ENCODE measurements at places on chromosomes 5 and 9.

- DNase-seq: no peak
Measured at GRCh38 chr5:108747774-108748400, at the start of gene FER. FER (plus strand) TSS chr5:108747897; CDS start chr5:108798183, 50,286 bp downstream.

- DNase-seq: peak; percentile 92
Measured at GRCh38 chr5:115414406-115415142, 118.1 kb upstream of the CCDC112 start.

DNA sequence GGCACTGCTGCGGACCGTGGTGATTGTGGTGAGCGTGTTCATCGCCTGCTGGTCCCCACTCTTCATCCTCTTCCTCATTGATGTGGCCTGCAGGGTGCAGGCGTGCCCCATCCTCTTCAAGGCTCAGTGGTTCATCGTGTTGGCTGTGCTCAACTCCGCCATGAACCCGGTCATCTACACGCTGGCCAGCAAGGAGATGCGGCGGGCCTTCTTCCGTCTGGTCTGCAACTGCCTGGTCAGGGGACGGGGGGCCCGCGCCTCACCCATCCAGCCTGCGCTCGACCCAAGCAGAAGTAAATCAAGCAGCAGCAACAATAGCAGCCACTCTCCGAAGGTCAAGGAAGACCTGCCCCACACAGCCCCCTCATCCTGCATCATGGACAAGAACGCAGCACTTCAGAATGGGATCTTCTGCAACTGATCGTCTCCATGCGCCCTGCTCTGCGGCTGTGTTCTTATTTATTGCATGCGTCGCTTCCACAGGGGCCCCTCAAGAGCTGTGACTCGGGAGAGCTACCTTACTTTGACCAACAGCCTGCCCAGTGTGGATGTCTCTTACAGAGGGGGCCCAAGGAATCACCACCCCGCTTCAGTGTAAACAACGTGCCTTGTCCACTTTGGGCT lies 10.8 kb downstream of the S1PR3 start:
- DNase-seq: no peak

- DNase-seq: no peak
Measured at GRCh38 chr9:91786132-91786896, 163.7 kb downstream of the ROR2 start.

- no peak for DNase-seq
Measured at GRCh38 chr5:158875272-158875679, 224.4 kb downstream of the EBF1 start.

- DNase-seq: no peak
Measured at GRCh38 chr9:68530618-68531017, 10.1 kb downstream of the TMEM252 start.

GRCh38 chr5:91224456-91224855 lies 158.7 kb downstream of the ARRDC3 start:
- no peak for DNase-seq

GRCh38 chr9:137301081-137301947 lies 757 bp downstream of the NRARP start:
- DNase-seq: no peak

DNA sequence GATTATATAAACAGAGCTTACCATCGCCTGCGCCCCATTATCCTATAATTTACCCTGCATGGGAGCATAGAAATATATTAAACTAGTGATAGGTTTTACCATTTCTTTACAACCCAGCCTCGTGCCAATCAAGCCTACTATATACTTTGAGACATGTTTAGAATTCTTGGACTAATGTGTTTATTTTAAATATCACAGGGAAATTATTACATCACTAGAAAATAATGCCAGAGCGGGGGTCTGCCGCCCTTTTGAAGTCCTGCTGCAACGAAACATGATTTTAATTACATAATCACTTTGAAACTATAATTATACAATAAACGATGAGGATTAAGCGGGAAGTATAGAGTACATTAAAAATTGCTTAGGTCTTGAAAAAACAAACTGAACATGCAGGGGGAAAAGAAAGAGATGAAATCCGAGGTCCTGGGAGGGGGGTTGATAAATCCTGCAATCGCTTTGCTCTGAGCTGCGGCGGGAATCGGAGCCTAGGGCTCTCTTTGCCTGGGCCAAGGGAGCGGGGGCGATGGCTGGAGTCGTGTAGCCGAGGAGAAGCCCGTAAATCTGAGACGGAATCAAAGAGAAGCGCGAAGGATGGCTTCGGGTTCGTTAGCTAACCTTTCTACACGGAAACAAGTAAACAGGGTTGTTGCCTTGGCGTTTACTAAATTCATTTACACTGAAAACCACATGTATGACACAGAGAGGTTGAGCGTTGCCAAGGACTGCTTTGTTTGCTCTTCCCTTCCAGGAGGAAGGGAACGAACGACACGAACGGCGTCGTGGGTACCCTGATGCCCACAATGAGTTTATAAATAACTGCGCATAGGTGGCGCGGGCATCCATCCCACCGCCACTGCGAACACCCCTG lies 127.6 kb downstream of the TMEM174 start:
- DNase-seq: no peak

DNA sequence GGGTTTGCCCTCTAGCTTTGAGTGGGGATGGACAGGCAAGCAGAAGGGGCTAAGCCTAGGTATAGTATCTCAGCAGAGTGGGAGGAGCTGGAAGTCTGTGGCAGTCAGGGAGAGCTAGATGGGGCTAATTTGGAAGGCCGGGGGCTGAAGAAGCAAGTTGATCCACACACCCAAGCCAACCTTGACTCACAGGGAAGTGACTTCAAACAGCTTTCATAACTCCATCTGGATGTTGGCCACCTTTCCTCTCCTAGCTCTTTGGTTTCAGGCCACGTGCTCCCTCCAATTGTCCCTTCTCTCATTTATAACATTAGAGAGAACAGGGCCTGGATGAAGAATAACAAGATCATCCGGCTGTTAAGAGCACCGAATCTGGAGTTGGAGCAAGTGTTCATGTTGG lies 36.8 kb downstream of the EGR1 start:
- DNase-seq: no peak

GRCh38 chr5:146048994-146049703 lies 56.2 kb downstream of the PLAC8L1 start:
- peak; percentile 10 for DNase-seq

- DNase-seq: no peak
Measured at GRCh38 chr9:28938981-28939380, 1365.7 kb upstream of the C9orf72 start.

GRCh38 chr9:23382418-23382817 lies 443.6 kb downstream of the ELAVL2 start:
- DNase-seq: no peak

DNA sequence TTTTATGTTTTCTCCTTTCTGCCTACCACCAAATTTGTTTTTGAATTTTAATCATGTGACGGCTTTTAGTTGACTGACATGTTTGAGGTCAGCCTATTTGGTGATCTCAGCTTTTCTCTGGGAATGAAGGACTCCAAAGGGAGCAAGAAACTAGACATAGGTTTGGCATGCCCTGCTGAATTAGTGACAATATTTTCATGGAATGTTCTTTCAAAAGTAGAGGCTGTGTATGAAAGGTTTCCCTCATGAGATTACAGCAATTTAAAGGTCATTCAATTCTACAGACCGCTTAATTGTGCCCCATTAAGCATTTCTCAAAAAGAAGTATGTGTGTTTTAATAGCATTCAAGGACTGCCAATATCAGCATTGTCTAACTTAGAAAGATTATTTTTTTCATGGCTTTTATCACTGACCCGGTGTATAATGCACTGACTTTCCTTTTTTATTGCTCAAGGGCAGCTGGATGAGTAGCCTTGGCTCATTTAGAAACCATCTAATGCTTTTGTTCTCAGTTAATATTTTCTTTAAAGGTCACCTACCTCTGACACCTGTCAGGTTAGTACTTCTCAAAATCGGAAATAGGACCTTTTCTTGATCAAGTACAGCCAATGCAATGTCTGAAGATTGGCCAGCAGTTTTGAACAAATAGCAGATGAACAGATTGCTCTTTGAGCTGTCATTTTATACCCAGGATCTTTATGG lies 8.1 kb upstream of the MLLT3 start:
- no peak for DNase-seq

- DNase-seq: no peak
Measured at GRCh38 chr9:95268681-95269080, 48.8 kb downstream of the FANCC start.

- no peak for DNase-seq
Measured at GRCh38 chr9:104970271-104970987, 42.5 kb upstream of the ABCA1 start.

GRCh38 chr9:137376386-137376785 lies 46.6 kb downstream of the EXD3 start:
- no peak for DNase-seq

GRCh38 chr5:116709082-116709481 lies 134.5 kb upstream of the SEMA6A start:
- no peak for DNase-seq

GRCh38 chr9:132517815-132518550 lies 64.4 kb upstream of the BARHL1 start:
- no peak for DNase-seq

GRCh38 chr9:76158713-76159112 lies 235.5 kb downstream of the RFK start:
- DNase-seq: no peak

DNA sequence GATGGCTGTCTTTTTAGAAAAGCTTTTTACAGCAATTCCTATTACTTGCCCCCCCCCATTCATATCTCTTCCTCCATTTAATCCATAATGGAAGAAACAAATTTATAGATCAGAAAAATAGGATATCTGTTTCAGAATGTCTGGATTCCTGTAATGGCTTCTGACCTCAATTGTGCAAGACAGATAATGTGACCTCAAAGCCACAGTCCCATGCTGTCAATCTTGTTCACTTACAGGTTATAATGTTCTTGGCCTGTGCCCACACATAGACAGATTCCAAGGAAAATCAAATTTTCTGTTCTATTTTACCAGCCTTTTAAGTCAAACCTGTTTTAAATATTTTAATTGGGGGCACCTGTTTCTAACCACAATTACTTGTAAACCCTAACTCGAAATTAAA lies 143.4 kb downstream of the ENTREP1 start:
- DNase-seq: no peak

DNA sequence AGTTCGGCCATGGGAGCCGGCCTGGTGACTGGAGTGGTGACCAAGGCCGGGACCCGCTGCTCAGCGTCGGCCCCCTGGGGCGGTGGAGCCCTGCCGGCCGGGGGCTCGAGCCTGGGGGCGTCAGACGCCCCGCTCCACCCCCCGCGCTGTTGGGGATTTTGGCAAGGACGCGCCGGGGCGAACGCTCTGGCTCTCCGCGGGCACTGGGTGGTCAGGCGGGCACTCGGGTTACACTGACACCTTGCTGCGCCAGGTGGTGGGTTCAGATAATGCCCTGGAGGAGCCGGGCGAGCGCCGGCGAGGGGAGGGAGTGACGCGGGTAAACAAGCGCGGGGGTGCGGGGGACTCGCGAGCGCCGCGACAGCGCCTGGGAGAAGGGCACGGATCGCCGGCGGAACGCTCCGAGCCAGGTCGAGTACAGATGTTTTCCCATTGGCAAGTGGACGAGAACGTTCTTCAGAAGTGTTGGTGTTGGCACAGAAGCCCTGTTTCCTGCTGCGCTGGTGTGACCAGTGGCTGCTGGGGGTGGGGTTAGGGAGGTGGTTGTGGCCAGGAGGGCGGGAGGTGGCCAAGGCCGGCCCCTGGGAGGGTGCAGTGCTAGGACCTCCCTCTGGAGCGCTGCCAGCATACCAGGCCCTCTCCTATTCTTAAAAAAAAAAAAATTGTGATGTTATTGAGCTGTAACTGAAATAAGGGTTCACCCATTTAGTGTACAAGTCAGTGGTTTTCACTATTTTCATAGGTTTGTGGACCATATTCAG lies 773 bp downstream of the SQSTM1 start:
- peak; percentile 60 for DNase-seq

DNA sequence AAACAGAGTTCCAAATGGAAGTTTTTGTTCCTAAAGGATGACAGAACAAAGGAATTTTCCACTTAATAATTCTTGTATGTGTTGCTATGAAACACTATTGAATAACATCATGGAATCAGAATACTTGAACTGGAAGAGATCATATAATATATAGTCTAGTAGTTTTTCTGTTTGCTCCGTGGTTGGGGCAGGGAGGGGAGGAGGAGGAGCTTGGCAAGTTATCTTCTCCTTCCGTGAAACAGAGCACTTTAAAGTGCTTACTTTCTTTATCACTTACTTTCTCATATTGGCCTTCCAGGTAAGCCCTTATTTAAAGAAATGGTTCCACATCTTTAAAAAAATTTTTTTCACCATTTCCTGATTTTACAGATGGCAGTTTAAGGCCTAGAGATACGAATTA lies 165.9 kb upstream of the TLX3 start:
- DNase-seq: no peak

- no peak for DNase-seq
Measured at GRCh38 chr5:109192027-109192426, 217.7 kb downstream of the PJA2 start.

GRCh38 chr5:122773619-122774018 lies 1.3 kb upstream of the SNX2 start:
- no peak for DNase-seq

- no peak for DNase-seq
Measured at GRCh38 chr5:94910721-94911120, 292.3 kb downstream of the SLF1 start.

GRCh38 chr5:16980983-16981382 lies 44.9 kb upstream of the MYO10 start:
- DNase-seq: no peak

DNA sequence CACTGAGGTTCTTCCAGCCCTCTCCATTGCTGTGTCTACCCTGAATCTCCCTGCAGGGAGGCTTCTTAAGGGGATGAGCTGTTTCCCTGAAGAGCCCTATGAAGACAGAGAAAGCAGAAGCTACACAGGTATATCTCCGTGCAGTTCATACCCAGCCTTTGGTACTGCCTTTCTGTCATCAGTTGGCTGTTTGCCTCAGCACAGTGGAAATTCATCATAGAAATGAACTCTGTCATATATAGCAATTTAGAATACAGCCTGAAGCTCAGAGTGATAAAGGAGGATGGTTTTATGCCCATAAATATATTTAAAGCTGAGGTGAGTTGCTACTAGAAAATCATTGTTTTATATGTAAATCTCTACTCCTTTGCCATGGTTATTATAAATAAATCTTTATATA lies 42.6 kb upstream of the KCNN2 start:
- DNase-seq: no peak

DNA sequence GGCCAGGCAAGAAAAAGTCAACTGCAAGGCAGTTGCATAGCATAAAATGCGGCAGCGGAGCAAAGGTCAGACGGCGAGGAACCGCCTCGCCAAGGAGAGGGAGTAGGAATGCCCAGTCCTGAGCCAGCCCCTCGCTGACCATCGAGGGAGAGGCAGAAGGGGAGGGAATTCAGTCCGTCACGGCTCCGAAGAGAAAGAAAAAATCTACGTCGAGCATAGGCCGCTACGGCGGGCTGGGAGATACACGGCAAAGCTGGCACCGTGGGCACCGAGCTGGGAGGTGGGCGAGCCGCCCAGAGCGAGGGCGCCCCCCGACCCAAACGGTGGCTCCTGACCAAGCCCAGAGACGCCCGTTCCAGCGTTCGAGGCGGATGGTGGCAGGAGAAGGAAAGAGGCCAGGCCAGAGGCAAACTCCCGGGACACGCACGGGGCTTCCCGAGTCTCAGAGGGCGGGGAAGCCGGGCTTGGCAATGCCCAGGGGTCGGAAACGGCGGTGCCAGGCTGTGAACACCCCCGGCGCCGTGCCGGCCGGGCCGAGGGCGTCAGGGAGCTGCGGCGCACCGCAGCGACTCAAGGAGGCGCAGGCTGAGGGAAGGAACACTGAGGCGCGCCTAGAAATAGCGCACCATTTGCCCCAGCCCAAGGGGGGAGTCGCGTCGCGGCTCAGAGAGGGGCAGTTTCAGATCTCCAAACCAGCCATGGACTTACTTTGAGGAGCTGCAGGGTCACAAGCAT lies 518 bp downstream of the SPRY4 start:
- no peak for DNase-seq

- DNase-seq: no peak
Measured at GRCh38 chr9:136019041-136019680, 58.0 kb upstream of the UBAC1 start.
